Occipital lobe (tissue), 3 donors: ENCODE measurements at places on chromosomes 4 and X.
A peak's percentile ranks its signal among the peaks of the same experiment; 100 is the strongest.

- no peak for DNase-seq
Measured at GRCh38 chr4:155582971-155583437, 83.6 kb upstream of the GUCY1A1 start.

GRCh38 chr4:11791797-11792196 is 363.1 kb upstream of the HS3ST1 start:
- no peak for DNase-seq

DNA sequence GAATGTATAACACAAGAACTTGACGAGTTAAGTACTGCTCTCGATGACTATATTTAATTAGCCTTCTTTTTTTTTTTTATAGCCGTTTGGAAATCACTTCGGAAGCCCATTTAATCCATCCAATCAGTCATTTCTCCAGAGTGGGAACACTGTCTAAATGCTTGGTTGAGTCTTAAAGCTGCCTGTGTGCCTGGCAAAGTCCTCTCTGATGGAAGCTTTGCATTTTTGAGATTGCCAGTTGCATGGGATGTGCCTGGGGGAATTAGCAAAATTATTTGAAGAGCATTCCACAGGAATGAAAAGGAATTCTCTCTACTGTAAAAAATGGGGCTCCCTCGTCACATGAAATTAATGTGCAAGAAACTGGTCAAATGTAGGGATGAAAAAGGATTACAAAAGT is 398.8 kb upstream of the RPS6KA3 start:
- no peak for DNase-seq

- no peak for DNase-seq
Measured at GRCh38 chr4:137648531-137648930, 116.2 kb upstream of the PCDH18 start.

DNA sequence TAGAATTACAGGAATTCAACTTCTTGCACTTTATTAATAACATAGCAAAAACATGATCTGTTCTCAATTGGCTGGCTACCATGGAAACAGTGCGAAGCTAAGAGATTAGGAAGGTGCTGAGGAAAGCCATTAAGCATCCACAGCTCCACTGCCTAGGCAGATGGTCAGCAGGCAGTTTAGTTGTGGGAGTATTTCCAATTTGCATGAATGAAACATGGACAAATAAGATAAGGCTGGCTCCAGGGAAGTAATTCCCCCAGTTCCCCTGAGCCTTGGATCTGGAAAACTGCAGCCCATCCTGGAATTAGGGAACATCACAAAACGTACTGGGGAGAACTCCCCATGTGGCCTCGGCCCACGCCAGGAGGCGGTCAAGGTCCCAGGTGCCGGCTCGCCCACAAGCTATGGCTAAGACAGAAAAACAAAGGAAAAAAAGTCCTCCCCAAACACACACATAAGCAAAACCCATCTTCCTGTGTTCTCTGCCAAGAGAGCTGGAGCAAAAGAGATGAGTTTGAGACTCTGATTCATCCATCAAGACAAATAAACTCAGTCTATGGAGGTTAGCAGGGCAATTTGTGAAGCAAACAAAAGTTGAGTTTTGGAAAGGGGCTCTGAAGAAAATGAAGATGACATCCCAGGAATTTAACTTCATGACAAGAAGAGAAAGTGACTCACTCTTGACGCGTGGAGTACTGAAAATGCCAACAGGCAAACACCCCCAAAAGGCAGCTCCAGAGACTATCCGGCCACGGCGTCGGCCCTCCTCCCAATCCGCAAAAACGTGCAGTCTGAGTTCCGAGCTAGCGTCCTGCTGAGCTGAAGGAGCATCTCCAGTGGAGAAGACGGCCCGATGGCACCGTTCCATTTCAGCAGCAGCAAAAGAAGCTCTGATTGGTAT is 45.1 kb downstream of the IGFBP7 start:
- DNase-seq, result no peak

GRCh38 chr4:52780206-52780605 is 29.0 kb upstream of the ERVMER34-1 start:
- DNase-seq, result peak; percentile 39

DNA sequence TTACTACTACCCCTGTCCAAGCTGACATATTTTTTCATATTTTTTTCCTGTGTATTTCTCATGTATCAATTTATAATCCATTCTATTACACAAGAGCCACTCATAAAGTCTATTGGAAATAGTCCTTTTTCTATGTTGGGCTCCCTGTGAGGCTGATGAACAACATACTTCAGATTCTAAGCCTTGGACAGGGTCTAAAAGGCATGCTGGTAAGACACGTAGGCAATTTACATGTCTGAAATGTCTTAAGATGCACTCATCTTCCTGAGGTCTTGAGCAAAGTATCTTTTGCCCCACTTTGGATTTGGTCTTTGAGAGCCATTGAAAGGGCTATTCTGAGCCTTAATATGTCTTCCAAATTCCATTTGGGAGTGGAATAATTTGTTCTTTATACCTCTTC is 31.8 kb downstream of the OCIAD1 start:
- no peak for DNase-seq

GRCh38 chr4:122012735-122013134 is 60.9 kb upstream of the TRPC3 start:
- no peak for DNase-seq

- no peak for DNase-seq
Measured at GRCh38 chrX:130081421-130082045, 28.8 kb downstream of the ELF4 start.

DNA sequence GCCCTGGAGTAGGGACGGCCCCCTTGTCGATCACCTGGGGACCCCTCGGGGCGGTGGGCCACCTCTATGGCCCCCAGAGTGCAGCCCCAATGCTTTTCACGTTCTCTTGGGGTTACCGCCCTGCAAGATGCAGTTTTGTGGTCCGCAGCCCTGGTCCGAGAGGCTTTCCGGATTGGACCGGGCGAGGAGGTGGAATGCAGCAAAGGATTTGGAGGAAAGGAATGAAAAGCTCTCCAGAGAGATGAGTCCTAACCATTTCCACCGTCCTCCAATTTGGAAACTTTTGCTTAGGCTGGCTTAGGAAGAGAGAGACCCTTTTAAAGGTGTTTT is 601 bp downstream of the SLC25A43 start:
- no peak for DNase-seq

DNA sequence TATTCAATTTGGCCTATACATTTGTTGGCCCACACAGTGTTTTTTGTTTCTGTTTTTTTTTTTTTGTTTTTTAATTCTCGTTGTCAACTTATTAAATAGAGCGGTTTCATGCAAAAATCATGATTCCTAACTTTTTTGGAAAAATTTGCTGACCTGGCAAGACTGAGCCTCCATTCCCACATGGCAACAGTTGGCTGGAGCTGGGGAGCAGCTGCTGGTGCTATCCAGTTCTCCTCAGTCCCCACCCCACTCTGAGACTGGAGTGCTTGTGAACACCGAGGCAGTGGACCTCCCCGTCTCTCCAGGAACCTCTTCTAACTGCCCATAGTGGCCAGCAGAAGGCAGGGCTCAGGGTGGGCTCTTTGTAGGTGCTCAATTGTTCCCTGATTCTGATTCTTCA is 95.7 kb upstream of the OTUD4 start:
- no peak for DNase-seq

DNA sequence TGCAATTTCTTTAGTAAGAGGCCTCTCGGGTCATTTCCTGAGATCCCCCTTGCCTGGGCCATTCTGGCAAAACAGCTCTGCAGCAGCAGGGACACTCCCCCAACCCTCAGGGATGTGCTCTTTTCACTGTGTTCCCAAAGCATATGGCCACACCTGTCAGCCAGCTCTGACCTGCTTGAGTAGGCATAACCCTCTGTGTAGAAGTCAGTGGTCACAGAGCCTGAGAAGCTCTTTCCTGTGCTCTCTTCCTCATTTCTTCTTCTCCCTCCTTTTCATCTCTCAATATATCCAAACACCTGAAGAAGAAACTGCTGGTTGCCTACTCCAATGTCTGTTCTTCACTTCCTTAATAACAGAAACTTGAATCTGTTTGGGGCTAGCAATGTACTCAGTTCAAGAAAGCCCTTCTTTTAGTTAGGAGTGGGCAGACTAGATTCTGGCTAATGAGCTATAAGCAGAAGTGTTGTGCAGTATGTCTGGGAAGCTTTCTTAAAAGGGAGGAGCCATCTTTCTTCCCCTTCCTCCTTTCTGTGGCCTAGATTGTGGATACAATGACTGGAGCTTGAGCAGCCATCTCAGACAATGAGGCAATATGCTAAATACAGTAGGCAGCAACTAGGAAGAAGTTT is 73.3 kb downstream of the PRPS1 start:
- DNase-seq, result no peak
